ENCODE measurements at places on chromosomes 4 and X.

DNA sequence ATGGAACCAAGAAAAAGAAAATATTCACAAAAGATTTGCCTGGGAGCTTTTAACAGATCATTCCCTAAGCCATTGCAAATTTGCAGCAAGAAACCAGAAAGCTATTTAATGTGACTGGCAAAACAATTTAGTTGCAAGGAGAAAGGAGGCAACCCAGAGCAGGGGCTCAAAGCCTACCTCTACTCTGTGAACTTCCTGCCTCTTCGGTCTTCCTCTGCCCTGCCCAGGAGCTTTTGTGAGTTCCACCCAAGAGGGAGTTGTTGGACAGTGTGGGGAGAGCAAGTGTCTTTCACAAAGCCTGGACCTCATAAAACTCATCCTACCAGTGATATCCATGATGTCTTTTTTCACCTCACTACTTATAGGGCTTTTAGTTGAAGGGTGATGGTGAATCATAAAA is 107.4 kb downstream of the AFF1 start:
- DNase-seq, result no peak

DNA sequence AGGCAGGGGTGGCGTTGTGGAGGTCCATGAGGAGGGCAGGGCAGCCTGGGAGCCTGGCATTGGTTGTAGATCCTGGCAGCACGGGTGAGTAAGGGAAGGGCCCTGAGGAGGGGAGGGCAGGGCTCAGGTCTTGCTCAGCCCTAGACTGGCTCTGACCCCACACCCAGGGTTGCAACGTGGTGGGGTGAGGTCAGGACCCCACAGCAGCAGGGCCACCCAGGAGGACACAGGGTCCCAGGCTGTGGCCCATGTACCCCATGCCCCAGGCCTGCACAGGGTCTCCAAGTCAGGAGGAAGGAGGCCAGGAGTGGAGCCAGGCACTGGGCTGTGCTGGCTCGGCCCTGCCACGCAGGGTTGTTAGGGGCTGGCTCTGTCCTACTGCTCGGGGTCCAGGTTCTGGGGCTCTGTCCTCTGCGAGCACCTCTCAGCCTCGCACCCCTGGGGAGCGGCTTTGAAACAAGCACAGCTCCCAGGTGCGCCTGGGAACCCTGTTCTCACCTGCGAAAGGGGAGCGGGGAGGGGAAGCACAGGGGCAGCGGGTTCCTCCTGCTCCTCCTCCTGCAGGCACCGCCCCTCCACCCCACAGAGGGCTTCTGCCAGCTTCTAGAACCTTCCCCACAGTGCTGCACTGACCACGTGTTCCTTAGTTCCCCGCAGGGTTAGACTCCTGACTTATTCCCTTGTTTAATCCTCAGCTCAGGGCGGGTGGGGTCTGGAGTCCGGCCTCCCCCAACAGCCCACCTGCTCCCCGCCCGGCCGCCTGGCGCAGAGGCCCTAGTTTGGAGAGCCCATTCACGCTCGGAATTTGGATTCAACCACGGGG is 20.4 kb downstream of the MSANTD1 start:
- DNase-seq, result no peak

DNA sequence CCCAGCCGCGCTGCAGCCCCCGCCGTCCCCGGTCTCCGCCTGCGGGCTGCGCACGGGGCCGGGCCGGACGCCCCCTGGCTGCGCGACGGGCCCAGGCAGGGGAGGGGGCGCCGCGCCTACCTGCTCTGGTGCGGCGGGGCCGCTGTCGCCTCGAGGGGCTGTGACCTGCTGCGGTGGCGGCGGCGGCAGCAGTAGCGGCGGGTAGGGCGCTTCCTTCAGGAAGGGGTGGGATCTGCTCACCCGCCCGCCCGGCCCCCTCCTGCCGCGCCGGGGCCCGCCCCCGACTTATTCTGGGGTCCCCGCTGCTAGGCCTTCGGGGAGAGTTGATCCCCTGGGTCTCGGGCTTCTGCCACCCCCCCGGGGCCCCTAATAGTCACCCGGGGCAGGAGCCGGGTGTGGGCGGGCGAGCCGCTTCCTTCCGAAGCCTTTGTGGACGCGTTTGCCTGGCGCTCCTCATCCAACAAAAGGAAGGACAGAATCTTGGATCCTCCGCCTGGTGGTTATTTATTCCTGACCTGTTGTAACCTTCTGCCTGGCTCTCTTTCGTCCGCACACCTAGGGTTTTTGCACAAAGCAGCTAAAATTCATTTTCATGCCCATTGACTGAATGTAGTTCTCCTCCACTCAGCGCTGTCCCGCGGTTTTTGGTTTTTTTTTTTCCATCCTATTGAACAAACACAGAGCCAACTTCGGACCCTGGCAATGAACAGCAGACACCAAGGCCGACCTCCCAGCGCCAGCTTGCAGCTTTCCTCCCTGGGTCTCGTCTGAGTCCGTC is at the start of gene TMEM150C:
TMEM150C (minus strand) TSS at position 203 of the 778 bp plus-strand sequence. CDS start 57,331 bp downstream, outside the sequence.
- DNase-seq, result no peak

DNA sequence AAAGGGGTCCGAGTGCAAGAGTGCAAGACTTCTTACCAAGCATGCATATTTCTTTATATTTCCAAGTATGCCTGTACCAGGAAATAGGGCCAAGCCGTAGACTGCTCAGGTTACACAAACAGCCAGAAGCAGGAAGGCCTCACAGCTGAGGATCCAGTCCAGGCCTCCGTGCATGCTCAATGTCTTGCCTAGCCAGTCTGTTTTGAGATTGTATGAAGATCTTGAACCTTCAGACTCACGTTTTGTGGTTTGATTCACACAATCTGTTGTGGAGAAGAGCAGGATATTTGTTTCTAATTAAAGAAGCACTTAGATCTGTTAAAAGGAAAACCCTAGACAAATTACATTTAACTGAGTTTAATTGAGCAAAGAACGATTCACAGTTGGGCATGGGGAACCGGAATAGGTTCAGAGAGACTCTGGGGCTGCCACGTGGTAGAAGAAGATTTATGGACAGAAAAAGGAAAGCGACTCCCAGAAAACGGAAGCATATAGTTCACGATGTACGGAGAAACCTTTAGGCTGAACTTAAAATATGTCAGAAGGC is 1.2 kb downstream of the MGST2 start:
- DNase-seq, result no peak

DNA sequence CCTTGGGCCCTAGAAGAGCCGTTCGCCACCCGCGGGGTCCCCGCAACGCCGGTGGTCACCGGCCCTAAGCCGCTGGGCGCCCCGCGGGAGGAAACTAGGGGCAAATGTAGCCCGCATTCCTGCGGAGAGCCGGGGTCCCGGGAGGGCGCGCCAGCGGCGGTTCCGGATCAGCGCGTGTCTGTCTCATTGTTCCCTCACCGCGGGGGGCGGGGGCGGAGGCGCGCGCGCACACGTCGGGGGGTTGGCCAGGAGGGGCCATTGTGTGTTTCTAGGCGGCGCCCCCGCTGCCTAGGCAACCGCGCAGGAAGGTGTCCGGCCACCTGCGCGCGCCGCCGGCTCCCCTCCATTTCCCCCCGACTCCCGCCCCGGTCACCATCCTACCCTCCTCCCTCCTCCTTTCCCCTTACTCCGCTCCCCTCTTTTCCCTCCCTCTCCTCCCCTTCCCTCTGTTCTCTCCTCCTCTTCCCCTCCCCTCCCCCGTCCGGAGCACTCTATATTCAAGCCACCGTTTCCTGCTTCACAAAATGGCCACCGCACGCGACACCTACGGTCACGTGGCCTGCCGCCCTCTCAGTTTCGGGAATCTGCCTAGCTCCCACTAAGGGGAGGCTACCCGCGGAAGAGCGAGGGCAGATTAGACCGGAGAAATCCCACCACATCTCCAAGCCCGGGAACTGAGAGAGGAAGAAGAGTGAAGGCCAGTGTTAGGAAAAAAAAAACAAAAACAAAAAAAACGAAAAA is 789 bp upstream of the DDX3X start:
- DNase-seq, result peak; percentile 81

DNA sequence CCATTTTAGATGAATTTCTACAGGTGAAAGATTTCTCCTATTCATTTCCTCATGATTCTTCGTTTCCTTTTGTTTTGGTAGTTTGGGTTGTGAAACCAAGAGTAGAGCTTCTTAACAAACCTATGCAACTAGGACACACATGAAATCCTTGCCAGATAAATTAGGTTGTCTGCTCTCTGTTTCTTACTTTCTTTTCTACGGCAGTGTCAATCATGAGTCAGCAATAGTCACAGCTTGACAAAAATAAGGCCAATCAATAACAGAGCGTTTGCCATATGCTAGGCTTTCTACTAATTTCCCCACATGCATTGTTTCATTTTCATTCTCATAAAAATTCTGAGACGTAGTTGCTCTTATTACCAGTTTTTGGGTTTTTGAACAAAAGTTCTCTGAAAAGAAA is 20.3 kb downstream of the CLRN2 start:
- no peak for DNase-seq

- no peak for DNase-seq
Observed at GRCh38 chr4:152485726-152486276, 50.1 kb downstream of the FBXW7 start.

GRCh38 chrX:14386981-14387380 is 142.4 kb upstream of the GLRA2 start:
- no peak for DNase-seq

DNA sequence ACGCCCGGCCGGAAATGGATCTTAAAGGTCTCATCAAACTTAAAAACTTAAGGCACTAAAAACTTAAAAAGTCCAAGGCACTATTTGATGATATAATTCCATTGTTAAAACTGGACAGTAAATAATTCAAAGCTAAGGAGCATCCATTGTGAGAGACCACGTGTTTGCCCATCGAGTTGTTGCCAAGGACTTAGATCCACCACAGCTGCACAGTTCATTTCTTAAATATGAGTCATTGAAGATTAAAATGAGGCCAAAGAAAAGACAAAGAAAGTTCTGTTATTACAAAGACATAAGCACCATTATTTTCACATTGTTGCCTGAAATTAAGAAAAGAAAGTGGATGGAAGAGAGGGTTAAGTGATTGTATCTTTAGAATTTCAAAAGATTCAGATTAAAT is 411.5 kb upstream of the FTHL17 start:
- no peak for DNase-seq

- no peak for DNase-seq
Observed at GRCh38 chrX:147322496-147322895, 508.0 kb upstream of the CXorf51A start.

DNA sequence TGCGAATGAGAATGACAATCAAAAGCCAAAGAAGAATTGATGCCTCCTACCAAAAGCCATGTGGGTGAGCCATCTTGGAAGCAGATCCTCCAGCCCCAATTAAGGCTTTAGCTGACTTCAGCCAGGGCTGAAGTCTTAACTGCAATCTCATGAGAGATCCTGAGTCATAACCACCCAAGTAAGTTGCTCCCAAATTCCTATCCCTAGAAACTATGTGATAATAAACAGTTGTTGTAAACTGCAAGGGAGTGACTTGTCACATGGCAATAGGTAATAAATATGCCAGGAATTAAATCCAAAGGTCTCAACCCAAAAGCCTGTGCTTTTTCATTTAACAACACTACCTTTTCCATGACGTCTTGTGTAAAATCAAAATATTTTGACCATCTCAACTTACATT is 154.2 kb upstream of the TBL1X start:
- no peak for DNase-seq

DNA sequence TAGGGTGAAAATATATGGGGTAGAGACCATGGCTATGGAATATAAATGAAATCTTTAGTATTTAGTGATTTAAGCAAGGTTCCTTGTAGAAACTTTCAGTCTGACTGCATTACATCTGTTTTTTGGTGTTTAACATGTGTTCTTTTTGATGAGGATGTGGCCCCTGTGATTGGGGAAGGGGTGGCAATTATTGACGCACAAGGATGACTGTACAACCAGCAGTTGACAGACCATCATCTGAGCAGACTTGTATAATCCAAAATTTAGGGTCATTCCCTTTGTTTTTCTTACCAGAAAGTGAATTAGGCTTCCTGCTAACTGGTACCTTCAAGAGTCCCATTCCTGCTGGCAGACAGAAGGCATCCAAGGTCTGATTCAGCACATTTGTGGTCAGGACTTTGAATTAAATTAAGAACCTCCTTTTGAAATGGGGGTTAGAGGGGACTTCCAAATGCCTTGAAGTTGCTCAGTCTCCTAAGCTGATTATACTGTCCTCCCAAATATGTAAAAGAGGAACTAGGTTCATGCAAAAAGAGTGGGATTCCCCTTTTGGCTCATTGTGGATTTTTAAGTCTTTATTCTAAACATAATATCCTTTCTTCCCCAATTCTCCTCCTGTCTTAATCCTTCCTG is 112.4 kb upstream of the CXCL13 start:
- no peak for DNase-seq

- DNase-seq, result no peak
Observed at GRCh38 chr4:39732728-39733127, 34.8 kb downstream of the UBE2K start.

DNA sequence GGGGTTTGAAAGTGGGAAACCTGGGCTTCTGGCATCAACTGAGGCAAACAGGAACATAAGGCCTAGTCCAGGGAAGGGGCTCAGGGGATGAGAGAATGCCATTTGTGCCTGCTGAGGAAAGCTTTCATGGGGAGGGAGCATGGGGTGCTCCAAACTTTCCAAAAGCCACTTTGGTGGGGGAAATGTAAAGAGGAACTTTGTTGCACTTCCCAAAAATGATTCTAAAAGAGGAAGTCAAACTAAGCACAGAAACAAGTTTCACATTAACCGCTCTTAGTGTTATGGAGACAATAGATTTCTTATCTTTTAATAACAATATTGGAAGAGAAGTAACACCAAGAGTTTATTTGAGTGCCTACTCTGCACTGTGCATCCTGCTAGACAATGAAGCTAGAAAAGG is 32.3 kb downstream of the GAB3 start:
- DNase-seq, result no peak

DNA sequence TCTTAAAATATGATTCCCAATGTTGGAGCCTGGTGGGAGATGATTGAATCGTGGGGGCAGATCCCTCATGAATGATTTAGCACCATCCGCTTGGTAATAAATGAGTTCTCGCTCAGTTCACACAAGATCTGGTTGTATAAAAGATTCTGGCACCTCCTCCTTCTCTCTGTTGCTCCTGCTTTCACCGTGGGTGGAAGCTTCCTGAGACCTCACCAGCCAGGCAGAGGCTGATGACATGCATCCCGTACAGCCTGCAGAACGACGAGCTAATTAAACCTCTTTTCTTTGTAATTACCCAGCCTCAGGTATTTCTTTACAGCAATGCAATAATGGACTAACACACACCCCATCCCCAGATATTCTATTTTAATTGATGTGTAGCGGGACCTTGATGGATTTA is 162.2 kb downstream of the NPFFR2 start:
- no peak for DNase-seq

DNA sequence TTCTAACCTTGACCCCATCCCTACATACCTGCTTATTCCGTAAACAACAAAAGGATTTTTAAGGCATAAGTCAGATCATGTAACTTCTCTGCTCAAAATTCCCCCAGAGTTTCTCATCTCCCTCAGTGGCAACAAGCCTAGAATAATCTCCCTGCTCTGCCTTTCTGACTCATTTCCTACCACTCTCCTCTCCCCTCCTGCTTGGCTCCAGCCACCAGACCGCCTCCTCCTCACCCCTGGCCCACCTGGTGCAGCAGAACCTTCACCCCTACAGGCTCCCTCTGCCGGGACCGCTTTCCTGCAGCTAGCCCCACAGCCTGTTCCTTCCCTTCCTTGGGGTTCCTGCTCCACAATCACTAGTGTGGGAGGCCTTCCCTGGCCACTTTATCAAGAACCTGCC is 32.1 kb downstream of the TSPAN5 start:
- DNase-seq, result no peak

- DNase-seq, result no peak
Observed at GRCh38 chr4:80911458-80911857, 119.0 kb upstream of the BMP3 start.

- no peak for DNase-seq
Observed at GRCh38 chrX:23344904-23345271, 10.2 kb downstream of the PTCHD1 start.
